ENCODE measurements at places on chromosomes 1 and 21.
A peak's percentile ranks its signal among the peaks of the same experiment; 100 is the strongest.

GRCh38 chr1:183993132-183993531 lies 44.4 kb downstream of the COLGALT2 start:
- DNase-seq, result no peak

DNA sequence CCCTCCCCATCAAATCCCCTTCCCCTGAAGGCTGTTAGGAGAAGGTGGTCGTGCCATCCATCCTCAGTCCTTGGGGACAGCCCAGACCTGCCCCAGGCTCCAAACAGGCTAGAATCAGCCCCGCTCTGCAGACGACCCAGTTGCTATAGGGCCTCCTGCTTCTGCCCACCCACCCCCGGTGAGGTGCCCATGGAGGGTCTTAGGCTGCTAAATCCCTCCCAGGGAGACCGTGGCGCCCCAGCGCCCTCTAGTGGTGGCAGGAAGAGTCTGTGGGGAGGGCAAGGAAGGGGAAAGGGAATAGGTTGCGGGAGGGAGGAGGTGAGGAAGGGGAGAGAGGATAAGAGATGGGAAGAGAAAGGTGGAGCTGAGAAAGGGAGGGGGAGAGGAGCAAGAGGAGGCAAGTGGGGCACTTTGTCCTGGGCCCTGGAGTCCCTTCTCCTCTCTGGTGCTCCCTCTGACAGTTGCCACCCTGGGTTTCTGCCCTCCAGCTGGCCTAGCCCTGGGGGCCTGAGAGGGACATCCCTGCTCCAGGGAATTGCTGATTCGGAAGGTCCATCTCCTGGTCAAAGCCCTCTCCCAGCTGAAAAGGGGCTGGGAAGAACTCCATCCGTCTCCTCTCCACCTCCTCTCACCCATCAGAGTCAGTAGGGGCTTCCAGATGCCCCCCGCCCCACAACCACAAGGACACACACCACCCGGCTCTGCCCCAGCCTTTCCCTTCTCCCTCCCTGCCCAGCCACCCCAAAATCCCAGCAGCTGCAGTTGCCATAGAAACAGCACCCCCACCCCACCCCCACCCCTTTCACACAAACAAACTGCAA lies 55.4 kb downstream of the CAMK2N1 start:
- peak; percentile 1 for DNase-seq

GRCh38 chr1:87523466-87523865 lies 194.8 kb downstream of the LMO4 start:
- DNase-seq, result no peak

DNA sequence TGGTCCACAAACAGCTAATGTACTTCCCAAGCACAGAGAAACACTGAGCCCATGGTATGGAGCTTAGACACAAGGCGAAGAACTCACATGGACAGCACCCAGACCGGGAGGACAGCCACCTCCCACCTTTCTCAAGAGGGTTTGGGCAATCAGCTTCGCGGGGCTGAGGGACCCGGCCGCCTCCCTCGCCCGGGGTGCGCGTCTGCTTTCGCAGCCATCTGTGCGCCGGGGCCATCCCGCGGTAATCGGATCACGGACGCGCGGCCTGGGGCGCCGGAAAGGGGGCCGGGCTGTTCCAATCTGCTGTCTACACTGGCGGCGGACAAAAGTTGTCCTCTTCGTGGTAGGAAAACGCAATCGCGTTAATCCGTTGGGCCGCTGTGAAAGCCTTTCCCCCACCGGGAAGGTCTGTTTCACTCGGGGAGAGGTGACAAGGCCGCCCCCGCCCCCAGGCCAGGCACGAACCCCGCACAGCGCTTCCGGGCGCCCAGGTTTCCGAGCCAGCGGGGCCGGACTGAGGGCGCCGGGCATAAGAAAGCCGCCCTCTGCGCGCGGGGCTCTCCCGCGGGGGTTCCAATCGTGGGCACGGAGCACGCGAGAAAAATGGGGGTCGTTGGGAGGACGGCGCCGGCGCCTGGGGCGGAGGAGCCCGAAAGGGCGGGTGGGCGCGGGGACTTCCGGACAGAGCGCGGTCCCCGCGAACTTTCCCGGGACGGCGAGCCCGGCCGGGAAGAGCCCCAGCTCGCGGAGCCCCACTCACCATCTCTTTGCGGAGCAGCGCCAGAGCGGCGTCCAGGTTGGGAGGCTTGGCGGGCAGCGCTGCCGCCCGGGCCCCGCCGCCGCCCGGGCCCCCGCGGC lies 664 bp downstream of the FAM89A start:
- DNase-seq, result no peak

GRCh38 chr1:206101351-206102045 lies 15.7 kb downstream of the AVPR1B start:
- DNase-seq, result no peak

DNA sequence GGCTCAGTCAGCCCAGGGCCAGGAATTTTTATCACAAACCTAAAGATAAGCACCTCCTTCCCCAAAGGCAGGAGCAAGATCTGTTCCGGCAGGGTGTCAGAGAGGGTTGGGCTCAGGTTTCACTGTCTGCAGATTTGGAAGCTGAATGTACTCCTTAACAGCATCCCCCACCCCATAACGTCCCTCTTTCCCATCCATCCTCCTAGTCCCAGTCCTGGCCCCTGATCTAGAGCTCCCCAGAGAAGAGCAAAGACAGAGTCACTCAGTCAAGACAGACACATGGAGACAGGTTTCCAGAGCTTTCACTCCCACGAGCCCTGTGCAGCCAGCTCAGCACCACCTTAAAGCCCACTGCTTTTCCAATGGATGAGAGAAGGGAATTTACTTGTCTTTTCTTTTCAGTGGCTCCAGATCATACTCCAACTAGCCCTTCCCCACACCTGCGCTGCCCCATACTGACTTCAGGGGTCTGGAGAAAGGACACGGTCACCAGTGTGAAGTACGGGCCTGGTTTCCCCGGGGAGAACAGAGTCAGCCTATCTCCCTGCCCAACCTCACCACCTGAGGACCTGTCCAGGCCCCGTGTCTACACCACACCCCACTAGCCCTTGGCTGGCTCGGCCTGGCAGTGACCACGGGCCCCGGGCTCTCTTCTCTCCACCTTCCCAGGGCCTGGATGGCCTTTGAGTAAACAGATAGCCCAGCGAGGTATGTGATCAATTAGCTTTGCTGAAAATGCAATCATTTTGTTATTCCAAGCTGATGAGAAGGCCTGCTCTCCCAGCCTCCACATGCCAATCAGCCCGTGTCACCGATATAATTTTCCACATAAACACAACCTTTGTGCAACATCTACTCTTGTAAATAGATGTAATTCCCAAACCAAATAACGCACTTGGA lies 249.1 kb downstream of the FOXD2 start:
- no peak for DNase-seq

DNA sequence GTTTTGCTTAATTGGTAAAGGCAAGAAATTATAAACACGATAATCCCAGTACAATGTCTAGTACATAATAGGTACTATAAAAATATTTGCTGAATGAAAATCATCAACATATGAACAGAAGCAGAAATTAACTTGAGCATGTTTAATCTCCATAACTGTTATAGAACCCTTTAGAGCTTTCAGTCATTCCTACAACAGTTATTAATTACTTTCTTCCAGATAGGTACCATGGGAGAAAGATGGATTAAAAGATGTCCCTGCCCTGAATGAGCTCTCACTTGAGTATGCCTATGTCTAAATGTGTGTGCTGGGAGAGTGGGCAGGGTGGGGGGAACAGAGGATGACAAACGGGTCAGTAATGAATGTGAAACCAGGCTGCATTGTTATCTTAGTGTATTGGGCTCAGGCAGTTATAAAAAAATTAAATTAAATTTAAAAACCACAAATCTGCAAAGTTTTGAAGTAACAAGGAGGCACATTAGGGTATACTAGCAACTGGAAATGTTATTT lies 2.4 kb downstream of the EPS15 start:
- no peak for DNase-seq

- no peak for DNase-seq
These were observed 184.5 kb upstream of the KAZN start for GRCh38 chr1:14413819-14414490.

- DNase-seq, result no peak
These were observed 88.1 kb upstream of the LRRC8D start for GRCh38 chr1:89732643-89733222.

GRCh38 chr1:3456449-3456963 lies 2.0 kb downstream of the ARHGEF16 start:
- DNase-seq, result no peak

DNA sequence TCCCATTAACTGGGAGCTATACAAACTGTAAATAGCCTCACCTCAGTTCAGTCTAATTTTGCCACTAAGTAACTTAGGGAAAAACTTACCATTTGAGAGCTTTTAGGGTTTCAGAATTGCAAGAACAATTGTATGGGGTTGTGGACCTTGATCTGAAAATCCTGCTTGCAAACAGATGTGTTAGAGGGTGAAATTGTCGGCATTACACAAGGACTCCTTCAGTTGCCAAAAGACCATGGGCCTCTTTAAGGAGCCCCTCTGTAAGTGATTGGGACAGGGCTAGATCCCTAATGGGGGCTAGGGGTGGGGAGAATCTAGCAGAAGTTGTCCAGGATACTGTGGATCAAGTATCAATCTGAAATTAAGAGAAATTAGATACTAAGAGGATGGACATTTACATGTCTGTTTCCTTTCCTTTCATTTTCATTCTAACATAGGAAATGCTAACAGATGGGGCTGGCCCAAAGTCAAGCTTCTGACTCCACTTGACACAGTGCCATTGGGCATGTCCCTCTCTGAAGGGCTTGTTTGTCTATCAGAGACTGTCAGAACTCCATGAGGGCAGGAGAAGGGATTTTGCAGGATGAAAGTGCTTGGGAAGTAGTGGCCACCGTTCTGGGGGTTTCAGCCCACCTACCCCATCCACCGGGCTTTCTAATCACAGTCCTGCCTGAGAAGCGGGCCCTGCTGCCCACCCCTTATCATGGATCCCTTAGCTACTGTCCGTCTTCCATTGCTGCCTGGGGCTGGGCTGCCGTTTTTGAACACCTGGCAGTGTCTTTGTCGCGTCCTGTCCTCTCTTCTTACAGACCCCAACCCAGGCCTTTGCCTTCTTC lies 54.7 kb downstream of the STUM start:
- DNase-seq, result no peak

DNA sequence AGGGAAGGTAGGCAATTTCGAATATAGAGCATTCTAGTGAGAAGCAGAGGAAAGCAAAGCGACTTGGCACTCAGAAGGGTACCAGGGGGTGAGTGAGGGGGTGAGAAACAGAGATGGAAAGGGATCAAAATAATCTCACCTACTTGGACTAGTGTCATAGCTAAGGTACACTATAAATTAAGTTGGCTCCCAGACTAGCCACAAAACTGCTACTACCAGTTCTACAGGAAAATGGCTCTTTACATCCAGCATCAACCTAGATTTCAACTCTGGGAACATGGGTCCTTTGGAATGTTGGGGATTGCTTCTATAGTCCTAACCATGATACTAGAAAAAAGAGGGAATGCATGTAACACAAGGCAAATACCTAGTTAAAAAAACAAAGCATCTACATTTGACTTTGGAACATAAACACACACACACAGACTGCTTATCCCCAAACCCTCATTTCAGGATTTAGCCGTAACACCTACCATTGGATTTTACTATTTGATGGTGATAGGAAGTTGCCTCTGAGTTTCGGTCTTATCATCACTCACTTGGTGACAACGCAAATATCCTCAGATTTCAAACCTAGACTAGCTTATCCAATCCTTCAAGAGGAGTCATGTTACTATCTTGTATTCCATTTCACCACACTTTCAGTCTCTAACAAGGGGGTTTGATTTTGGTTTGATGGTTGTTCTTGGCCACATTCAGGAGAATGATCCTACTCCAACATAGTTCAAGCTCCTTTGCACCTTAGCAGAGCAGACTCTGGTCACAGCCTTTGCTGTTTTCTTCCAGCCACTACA lies 5.6 kb downstream of the ZBTB21 start:
- no peak for DNase-seq

DNA sequence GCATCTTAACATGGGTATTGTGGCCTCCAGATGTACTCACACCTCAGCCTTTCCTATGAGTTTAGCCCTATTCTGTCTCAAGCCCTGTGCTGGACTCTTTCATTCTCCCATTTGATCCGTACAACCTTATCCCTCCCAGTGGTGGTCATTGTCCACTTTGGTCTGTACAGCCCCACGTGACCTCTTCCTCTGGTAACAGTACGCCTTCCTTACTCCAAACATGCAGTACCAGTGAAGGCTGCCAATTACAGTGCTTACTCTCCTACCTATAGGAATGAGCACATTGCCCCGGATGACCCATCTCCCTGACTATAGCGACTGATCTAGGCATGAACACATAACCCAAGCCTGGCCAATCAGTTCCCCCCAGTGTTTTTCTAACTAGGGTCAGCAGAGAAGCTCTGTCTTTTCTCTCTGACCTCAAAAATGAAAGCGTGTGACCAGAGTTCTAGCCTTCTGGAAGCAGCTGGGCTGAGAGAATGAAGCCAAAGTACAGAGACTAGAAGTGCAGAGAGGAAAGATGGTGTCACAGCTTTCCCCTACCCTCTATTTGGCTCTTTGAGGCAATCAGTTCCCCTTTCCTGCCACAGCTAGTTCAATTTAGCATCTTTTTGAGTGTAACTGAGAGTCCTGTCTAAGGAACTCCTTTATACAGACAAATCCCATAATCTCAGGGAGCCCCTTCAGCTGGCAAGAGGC lies 9.9 kb upstream of the QSOX1 start:
- DNase-seq, result no peak

DNA sequence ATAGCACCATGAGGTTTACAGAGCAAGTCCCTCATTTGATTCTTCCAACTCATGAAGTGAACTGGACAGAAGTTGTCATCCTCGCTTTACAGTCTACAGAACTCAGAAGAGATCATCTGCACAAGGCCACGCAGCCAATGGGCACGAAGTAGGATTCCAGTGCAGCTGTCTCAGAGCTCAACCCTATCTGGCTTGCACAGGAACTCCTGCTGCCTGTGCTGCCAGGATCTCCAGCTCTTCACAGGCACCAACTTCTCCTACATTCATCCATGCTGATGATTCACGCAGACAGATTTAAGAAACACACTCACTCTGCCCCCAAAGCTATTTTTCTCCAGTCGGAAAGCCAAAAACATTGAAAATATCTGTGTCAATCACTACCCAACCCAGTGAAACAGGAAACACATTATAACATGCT lies 157.0 kb downstream of the RERE start:
- no peak for DNase-seq
